ENCODE measurements at places on chromosomes 12 and 14.

GRCh38 chr14:29236401-29236800, 469.8 kb downstream of the FOXG1 start:
- no peak for DNase-seq

DNA sequence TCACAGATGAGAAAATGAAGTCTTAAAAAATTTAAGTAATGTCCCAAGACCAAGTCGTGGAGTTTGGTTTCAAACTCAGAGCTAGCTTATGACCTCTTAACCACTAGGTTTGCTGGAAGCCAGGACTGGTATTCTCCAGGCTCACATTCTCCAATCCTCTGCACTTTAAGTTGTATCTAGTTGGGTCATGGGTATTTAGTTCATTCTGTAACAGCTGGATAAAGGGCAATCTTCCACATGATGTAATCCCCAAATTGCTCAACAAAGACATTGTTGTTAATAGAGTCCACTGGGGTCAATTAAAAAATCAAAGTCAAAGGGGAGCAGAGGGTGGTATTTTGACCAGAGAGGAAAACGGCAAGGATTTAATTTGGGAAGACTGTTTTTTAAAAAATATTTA, 17.8 kb upstream of the GAS2L3 start:
- no peak for DNase-seq

DNA sequence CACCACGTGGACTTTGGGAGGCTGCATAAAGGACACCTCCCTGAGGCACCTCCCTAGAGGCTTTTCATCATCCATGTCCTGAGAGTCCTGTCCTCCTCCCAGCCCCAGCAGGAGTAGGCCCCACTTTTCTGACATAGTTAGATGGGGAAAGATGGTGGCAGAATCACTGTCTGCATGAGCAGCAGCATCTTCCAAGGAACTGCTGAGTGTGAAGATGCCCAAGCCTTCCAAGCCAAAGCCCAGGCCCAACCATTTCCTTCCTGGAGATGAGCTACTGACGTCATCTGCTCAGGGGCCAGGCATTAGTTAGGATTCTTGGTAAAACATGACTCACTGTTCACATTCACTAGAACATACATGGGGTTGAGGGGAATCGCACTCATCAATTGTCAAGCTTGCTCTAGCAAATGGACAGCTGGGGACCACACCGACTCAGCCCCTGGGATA, 37.3 kb downstream of the VDR start:
- peak; percentile 79 for DNase-seq

DNA sequence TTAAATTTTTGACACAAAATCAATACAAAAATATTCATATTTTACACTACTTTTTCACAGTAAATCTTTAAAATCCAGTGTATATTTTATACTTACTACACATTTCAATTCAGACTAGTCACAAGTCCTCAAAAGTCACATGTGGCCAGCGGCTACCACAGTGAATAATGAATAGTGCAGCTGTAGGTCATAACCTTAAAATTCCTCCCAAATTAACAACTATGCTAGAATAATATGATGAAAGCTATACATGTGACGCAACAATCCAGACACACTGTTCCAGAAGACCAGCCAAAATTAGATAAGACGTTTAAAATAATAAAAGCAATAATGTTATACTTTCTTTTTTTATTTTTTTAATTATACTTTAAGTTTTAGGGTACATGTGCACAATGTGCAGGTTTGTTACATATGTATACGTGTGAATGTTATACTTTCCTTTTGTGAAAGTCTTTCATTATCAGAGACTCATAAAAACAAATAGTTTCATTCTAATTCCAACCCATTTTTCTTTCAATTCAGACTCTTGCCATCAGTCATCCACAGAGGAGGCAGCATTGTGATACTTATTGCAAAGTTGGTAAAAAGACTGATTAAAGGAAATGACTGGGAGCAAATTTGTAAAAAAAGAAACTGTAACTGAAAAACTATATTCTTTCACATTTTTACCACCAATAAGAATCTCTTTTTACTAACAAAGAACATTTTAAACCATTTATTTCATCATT, 67.0 kb downstream of the C2CD5 start:
- no peak for DNase-seq

DNA sequence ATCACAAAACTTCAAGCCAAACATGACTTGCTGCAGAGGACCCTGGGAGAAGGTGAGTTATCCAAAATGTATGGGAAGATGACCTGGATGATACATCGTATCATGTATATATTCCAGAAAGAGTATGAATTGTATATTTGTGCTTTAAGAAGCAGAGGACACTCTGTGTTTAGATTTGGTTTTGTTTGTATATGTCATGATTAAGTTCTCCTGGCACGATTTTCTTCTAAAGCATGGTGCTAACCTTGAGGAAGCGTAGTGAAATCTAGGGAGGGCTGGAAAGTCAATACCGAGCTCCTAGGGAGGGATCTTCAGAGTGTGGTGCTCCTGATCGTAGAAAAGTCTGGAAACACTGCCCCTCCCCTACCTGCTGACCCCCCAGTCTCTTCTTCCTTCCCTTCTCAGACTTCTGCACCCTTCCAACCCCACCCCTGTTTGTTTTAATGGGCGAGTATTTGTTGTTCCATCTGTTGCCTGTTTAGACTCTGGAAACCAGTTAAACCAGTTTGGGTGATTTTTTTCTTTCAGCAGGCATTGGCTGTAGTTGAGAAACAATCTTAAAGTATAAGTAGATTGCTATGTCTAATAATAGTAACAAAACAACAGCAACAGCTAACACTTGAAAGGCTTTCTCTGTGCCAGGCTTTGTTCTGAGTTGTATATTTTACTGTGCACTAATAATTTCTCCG, 141.6 kb downstream of the KICS2 start:
- no peak for DNase-seq

GRCh38 chr14:32055175-32055574, 21.9 kb upstream of the ARHGAP5 start:
- no peak for DNase-seq

DNA sequence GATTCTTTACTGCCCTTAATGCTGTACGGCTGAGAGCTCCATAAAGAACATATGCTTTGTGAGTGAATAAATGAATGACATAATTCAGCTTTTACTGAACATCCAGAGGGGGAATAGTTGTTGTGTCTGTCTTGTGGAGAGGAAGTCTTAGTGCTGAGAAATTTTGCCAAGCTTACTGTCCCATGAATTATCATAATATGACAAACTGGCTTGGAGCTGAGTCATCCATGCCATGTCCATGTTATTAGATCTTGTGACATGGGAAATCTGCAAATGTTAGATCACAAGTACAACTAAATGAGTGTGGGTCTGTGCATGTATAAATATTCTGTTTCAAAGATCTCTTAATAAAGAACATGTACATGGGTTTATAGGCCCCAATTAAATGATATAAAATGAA, 350.4 kb downstream of the BMP4 start:
- no peak for DNase-seq

DNA sequence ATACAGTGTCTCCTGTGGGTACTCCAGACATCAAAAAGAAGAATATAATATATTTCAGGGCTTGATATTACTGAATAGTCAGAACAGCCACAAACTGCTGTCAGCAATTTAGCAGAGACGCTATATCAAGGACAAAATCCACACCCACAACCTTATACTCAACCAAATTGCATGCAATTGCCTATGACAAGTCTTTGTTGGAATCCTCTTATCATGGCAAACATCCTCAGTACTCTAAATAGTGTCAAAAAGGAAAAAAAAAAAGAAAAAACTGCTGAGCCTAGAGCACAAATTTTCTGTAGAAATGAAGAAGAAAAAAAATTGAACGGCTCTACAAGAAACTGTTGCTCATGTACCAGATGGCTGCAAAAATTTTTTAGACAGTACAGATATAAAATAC, 485.7 kb downstream of the TMTC2 start:
- no peak for DNase-seq

DNA sequence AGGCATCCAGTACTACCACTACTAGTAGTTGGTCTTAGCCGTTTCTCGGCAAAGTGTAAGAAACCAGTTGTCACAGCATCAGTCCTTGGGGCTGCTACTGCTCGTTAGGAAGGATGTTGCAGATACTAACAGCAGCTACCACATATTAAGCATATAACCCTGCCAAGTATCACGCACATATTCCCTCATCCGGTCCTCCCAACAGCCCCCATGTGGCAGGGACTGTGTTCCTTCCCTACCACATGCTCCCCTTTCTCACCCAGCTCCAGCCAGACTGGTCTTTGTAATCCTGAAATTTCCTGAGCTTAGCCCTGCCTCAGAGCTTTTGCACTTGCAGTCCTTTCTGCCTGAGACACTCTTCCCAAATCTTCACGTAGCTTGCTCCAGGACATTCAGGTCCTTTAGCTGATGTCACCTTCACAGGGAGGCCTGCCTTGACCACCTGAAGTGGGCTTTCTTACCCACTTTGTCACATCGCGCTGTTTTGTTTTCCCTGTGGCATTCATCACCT, 7.8 kb downstream of the ERP29 start:
- DNase-seq: no peak

DNA sequence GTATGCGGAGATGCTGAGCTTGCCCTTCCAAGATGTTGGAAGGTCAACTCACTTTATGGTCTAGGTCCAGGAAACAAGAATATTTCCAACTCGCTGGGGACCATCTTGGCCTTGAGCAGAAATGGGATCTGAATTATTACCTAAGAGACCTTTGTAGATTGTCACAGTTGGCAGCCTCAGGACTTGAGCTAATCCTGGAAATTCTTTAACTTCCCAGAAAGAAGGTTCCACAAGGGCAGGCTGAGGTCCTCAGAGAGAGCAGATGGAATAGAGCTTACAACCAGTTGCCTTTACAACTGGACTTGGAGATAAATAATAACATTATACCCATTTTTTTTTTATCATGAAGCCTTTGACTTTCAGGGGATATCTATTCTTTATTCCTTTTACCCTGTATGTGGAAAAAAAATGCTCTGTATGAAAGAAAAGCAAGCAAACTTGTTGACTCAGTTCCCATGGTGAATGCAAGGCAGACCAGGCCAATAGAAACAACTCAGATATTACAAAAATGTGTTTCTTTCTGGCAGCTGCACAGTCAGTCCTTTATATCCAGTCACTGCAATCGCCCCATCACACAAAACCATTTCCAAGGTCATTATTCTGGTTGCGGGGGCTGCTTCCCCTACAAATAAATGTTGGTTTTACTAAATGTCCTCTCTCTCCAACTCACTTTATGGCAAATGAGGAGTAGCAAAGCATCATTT, 401.4 kb downstream of the ZFP36L1 start:
- DNase-seq: no peak

DNA sequence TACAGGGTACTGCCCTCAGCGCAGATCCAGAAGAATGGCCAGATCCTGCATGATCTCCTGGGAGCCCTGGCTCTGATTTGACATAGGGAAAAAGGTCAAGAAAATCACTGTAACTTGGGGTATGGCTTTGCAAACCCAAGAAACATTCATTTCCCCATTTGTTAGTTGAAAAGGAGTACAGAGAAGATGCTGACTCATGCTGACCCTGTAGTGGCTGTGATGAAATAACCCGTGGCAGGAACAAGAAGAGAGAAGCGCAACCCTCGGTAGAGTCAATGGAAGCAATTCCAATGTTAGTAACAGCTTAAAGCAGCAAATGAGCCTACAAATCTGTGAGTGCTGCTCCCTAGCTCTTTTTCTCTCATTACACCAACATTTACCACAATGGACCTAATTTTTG, 281.6 kb upstream of the NPAS3 start:
- no peak for DNase-seq

GRCh38 chr12:112798048-112798760, 6.7 kb downstream of the RPH3A start:
- no peak for DNase-seq

DNA sequence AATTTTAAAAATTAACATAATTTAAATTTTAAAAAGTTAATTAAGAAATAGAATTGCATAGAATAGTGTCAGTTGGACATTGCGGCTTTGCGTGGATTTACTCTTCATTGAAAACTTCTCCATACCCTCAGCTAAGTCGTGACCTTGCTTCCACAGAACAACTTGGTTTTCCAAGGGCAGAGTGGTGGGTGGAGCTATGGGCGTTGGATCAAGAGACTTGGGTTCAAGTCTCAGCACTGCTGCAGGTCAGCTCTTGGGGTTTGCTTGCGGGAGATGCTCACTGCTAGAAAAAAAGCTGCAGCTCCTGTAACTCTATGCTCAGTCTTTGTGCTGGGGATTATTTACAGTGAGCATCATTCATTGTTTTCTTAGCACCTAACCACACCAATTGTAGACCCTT, 133.7 kb downstream of the PRIMA1 start:
- DNase-seq: no peak

DNA sequence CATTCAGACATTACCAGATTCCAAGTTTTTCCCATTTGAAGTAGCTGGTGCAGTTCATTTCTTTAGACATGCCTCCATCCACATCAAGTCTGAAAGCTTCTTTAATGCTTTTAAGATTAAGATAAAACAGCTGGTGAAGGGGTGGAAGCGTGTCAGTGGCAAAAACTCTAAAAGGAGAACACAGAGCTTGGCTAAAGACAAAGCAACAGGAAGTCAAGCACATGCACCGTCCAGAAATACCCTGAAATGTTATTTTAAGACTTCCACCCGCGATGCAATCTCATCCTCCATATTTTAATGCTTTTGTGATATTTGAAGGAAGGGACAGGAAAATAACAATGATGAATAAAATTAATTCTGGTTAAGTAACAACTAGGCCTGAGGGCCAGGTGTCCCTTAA, 31.8 kb downstream of the PPM1H start:
- DNase-seq: no peak

- no peak for DNase-seq
Observed at GRCh38 chr12:124379938-124380754, 85.3 kb downstream of the RFLNA start.

- no peak for DNase-seq
Observed at GRCh38 chr12:45017916-45018315, 33.0 kb downstream of the DBX2 start.

DNA sequence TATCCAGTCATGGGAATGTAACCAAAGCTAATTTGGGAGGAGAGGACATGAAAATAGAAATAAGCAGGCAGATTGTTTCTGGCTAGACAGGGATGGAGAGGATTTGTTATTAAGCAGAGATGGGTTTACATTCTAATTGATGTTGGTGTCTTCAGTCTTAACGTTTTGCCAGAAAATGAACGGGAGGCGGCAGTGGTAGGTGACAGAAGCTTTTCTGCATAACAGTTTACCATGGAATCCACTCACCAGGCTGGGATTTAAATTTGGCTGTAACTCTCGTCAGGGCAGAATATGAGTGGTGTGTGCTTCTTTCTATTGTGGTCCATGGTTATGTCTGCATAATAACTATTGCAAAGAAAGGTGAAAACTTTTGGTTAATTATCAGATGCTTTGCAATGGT, 50.2 kb upstream of the OTX2 start:
- no peak for DNase-seq
